ENCODE measurements at places on chromosomes 4 and X.

- no peak for DNase-seq
These were observed 77.0 kb upstream of the STOX2 start for GRCh38 chr4:183828125-183828524.

- no peak for DNase-seq
These were observed 223.7 kb downstream of the QDPR start for GRCh38 chr4:17288151-17288550.

GRCh38 chr4:7004331-7004730 is 38.8 kb upstream of the TADA2B start:
- DNase-seq = no peak

GRCh38 chr4:173360587-173361221 is 10.1 kb upstream of the SAP30 start:
- no peak for DNase-seq

GRCh38 chr4:3719836-3720235 is 46.3 kb upstream of the ADRA2C start:
- no peak for DNase-seq

GRCh38 chrX:97126020-97126419 is 242.3 kb downstream of the RPA4 start:
- DNase-seq = no peak

All from T-cell (primary cell).